ENCODE measurements at places on chromosomes 13 and 19. TPM values are rescaled to one million over a fixed set of nuclear protein-coding genes. Genes with fewer than 3 reads are reported as not detected.

The ANO8 gene
- total RNA-seq, result 22.1 TPM

DNA sequence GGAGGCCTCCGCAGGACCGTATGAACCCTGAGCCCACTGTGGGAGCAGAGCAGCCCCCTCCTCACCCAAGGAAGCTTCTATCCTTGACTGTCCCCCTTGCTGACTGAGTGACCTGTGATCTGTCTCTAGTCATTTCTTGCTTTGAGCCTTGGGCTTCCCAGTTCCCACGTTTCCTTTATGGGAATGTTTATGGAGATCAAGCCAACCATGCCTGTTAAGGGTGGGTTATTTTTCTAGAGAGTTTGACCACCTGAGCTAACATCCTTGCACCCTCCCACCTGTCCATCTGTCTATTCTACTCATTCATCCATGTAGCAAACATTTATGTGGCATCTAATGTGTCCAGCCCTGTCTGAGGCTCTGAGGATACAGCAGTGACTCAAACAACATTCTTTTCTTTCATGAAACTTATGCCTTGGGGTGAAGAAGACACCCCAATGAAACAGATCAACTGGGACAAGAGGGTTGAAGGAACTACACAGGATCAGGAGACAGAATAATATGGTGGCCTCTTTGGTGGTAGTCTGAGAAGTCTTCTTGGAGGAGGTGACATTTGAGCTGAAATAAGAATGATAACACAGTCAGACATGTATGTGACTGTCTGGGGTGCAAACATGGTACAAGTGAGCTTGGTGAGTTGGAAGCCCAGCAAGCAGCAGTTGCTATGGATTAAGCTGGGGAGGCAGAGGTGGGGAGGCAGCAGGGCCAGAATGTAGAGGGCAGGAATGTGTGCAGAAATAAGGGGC, 30.5 kb downstream of the CERS4 start:
- DNase-seq, result no peak

The NRTN gene
- 3.9 TPM for total RNA-seq

The ERICH4 gene
- not detected for total RNA-seq

The SPACA4 gene
- total RNA-seq, result not detected

The ARID3A gene
- total RNA-seq, result 19.6 TPM

The ZNF345 gene
- 4.1 TPM for total RNA-seq

The ZNF763 gene
- 0.24 TPM for total RNA-seq

DNA sequence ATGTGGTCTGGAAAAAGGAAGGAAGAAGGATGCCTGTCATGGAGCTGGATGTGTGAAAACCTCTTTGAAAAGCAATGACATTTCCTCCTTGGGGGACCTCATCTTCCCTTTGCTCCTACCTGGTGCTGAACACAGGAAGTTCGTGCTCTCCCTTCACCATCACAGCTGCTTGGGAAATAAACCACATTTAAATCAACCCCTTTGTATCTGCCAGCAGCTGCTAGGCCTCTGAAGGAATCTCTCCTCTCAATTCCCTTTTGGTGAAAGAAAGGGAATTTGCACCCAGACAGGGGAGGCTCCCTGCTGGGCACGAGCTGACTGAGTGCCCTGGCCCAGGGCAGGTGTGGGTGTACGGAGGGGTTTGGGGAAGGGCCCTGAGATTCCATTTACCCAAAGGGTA, 437.7 kb downstream of the TSHZ3 start:
- no peak for DNase-seq

The CYP4F22 gene
- 78.3 TPM for total RNA-seq

The ERICH6B gene
- not detected for total RNA-seq

The HRC gene
- not detected for total RNA-seq

DNA sequence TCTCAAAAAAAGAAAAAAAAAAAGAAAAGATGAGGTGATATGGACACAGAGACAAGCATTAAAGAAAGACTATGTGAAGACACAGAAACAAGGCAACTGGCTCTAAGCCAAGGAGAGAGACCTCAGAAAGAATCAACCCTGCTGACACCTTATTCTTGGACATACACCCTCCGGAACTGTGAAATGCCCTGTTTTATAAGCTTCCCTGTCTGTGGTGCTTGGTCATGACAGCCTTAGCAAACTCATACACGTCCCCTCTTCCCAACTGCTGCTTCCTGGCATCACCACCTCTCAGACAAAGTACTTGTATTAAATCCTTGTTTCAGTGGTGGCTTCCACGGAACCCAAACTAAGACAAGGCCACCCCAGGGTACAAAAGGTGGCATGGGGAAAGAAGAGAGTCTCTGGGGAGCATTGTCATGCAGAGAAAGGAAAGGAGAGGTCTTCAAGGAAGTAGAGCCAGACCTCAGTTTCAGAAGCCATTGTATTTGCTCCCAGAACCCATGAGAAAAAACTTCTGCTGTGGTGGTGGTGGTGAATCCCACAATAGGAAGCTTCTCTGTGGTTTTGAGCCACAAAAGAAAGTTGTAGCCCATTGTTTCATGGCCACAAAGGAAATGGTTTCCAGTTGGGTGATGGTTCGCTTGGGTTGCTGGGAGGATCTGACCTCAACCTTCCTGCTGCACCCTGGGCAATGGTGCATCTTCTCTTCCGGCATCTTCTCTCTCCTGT, 16.3 kb upstream of the TSPAN16 start:
- no peak for DNase-seq

The LGALS7B gene
- total RNA-seq, result not detected

DNA sequence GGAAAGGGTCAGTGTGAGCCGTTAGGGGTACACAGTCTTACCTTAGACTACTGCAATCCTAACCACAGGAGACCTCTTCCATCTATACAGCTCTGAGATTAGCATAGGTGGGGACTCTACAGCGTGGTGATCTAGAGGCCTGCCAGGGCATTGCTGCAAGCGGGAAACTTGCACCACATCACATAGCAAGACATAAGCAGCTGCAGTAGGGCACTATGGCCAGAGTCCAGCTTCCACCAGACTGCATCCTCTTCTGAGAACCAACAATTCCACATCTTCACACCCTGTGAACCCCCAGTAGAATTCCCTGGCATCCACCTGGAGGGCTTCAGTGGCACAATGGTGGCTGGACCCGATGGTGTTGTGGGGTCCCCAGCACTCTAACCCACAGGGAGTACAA, 1564.3 kb upstream of the PRR20A start:
- no peak for DNase-seq

- no peak for DNase-seq
Observed at GRCh38 chr19:31421856-31422255, 72.6 kb upstream of the TSHZ3 start.

DNA sequence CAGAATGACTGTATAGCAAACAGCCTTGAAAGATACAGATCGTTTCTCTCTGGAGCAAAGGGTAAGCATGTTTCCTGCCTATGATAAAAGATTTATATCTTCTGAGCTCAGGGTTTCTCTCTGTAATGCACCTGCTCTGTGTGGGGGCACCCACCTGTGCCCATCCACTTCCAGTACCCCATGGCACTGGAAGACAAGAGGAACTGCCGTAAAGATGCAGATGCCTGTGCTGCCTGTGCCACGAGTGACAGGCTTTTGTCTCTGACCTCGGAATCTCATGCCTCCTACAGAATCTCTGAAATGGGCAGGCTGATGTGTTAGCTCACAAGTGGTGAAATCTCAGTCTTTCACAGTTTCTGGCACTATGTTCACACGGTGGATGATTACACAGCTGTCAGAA, 50.3 kb upstream of the ATP11A start:
- DNase-seq, result no peak

The SIGLEC8 gene
- not detected for total RNA-seq

GRCh38 chr13:27005556-27005955, 166.1 kb downstream of the USP12 start:
- DNase-seq, result no peak

GRCh38 chr19:42281827-42282762, 13.0 kb downstream of the CIC start:
- peak; percentile 45 for DNase-seq

GRCh38 chr19:40225440-40226305, 816 bp downstream of the CCNP start:
- no peak for DNase-seq

- no peak for DNase-seq
Observed at GRCh38 chr13:27353166-27353583, 71.2 kb upstream of the GTF3A start.

DNA sequence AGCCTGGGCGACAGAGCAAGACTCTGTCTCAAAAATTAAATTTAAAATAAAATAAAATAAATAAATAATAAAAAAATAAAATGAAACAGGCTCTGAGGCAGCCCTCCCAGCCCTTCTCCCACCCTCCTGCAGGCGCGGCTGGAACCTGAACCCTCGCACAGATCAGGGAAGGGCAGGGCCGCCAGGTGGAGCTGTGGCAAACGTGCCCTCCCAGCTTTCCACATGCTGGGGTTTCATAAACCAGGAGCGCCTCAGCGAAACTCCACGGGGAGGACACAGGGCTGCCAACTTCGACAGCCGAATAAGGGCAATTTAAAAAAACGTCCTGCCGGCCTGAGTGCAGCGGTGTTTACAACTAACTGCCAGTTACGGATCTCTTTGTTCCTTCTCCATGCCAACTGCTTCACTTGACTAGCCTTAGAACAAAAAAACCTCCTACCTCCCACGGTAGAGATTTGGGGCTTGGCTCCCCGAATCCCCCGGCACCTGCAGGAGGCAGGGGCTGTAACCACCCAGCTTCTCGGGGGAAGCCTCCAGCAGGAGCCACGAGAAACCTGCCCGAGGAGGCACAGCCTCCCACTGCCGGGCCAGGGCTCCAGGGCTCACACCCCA, 15.9 kb downstream of the ZNF787 start:
- peak; percentile 91 for DNase-seq

The TUBA3C gene
- not detected for total RNA-seq

- no peak for DNase-seq
Observed at GRCh38 chr19:4061683-4062418, 4.8 kb downstream of the ZBTB7A start.

DNA sequence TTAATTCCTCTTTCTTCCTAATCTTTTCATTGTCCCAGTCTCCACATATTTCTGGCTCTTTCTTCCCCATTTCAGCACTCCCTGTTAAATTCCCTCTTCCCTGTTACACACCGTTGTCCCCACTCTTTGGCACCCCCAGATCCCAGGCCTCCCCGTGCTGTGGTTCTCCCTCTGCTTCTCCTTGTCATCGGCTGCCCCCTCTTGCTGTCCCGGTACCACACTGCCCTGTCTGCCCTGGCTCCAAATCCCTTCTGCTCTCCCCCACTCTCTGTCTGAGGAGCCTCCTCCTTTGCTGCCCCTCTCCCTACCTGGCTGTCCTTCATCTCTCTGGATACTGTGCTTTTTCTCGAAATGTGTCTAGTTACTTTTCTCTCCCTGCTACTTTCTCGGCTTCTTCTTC, 983 bp downstream of the ZNF415 start:
- no peak for DNase-seq

GRCh38 chr19:53904909-53905308, 4.2 kb upstream of the CACNG7 start:
- no peak for DNase-seq

DNA sequence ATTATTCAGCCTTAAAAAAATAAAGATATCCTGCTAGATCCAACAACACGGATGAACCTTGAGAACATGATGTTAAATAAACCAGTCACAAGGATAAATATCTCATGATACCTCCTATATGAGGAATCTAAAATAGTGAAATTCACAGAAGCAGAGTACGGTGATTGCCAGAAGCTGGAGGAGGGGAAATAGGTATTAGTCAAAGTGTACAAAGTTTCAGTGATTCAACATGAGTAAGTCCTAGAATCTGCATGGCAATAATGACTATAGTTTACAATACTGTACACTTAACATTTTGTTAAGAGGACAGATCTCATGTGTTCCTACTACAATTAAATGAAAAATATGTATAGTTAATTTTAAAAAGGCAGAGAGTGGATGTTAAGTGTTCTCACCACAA, 206.6 kb upstream of the SLC10A2 start:
- DNase-seq, result no peak

DNA sequence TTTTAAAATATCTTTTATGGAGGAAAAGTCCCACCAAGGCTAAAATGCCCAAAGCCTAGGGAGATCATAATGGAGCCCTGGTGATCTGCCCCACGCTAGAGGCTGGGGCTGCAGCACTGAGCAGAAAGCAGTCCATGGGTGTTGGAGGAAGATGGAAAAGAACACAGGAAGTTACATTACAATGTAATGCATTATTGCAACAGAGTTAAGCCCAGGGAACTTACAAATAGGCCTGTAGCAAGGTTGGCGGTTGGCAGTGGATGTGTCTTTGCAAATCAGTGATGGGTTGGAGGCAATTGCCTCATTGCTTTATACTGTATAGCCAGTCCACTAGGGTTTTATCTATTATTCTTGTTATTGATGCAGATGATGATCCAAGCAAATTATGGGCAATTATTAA, 399.9 kb downstream of the NDFIP2 start:
- DNase-seq, result no peak

DNA sequence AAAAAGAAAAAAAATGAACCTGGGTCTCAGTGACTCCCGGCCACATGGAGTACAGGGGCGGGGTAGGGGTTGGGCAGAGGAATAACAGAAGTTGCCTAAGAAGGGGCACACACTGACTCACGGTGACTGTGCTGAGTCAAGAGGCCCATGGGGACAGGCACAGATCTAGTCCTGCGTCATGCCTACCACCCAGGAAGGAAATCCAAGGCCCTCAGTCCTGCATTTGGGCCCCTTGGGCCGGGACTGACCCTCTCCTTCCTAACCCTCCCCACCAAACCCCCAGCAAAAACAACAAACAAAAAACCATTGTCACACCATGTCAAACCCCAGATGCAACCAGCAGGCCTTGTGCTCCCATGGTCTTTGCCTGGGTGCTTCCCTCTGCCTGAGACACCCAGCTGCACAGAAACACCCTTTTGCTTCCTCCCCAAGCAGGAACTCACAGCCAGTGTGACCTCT, 9.6 kb upstream of the NOTCH3 start:
- DNase-seq, result no peak

The MBD3L2 gene
- not detected for total RNA-seq

DNA sequence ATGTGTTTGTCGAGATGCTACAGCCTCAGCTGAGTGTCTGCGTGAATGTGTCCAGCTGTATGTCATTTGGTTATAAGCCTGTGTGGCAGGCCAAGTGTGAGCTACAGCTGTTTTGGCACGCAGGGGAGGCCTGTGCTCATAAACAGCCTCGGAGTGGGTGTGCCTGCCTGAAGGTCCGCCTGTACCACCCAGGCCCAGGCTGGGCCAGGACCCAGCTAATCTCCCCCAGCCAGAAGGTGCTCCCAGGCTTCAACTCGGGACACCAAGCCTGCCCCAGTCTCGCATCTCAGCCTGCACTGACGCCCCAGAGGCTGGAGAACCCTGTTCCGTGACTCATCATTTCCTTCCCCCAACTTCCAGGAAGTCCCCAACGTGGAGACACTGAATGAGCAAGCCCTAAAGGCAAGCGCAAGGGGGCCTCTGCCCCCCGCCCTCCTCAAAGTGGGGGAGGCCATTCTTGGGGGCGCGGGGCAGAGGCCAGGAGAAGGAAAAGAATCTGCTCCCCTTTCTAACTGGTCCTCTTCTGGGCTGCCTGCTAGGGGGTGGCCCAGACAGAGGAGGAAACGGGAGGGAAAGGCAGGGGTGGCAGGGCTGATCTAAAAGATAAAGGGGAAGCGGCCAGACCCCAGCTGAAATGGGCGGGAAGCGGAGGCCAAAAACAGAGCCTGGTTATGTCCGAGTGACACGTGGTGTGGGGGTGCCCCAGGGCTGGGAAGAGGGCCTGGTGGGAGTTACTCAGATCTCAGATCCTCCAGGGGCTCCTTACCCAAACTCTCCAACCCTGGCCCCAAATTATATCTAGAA, 2.0 kb downstream of the SLC1A5 start:
- peak; percentile 85 for DNase-seq

The FFAR2 gene
- total RNA-seq, result not detected

- no peak for DNase-seq
Observed at GRCh38 chr13:26095338-26095737, 43.5 kb upstream of the SHISA2 start.

The CD33 gene
- not detected for total RNA-seq

The TRIM13 gene
- total RNA-seq, result 36.9 TPM

- DNase-seq, result no peak
Observed at GRCh38 chr13:78020861-78021260, 102.2 kb upstream of the EDNRB start.

The KCNJ14 gene
- 6.5 TPM for total RNA-seq
